Left renal cortex interstitium (tissue), 4 donors: ENCODE measurements at places on chromosomes 16 and 17. TPM values are rescaled to one million over a fixed set of nuclear protein-coding genes. Genes with fewer than 3 reads are reported as not detected.

The MYH1 gene
- polyA plus RNA-seq = 0.03 TPM

GRCh38 chr17:79690466-79690865 lies 40.3 kb upstream of the ENPP7 start:
- no peak for DNase-seq

DNA sequence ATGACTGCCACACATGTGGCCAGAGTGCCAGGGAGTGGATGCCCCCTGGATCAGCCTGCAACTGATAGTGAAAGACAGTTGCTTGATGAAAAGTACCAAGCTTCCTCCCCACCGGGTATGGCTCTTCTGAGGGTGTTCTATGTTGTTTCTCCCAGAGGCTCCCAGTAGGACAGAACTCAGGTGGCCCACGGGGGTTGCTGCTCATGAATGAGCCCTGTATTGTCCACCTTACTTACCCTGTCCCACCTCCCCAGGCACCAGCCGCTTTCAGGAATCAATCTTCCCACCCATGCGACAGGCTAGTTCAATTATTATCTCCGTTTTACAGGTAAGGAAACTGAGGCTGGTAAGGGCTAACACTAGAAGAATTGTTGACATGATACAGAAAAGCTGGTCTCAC lies 34.9 kb upstream of the RGS9 start:
- no peak for DNase-seq

DNA sequence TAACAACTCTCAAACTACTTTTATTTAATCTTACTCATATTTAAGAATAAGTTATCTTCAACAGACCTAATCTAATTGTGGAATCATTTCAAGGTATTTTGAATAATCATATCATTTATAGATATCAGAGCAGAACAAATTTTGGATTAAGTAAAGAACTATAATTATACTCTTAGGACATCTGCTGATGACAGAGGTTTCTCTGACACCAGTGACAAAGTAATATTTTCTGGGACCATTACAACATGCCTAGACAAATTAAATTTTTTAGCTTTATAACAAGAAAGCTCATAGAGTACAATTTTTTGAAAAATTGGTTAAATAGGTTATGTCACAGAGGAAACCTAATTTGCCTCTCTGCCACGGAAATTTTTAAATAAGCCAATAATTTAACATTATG lies 30.5 kb downstream of the C16orf87 start:
- DNase-seq = no peak

The CCL22 gene
- polyA plus RNA-seq = 0.04 TPM

The HOXB1 gene
- polyA plus RNA-seq = 0.53 TPM

The PABPN1L gene
- not detected for polyA plus RNA-seq

- no peak for DNase-seq
Measured at GRCh38 chr17:27218719-27219488, 75.0 kb upstream of the WSB1 start.

The APOBR gene
- 0.65 TPM for polyA plus RNA-seq

DNA sequence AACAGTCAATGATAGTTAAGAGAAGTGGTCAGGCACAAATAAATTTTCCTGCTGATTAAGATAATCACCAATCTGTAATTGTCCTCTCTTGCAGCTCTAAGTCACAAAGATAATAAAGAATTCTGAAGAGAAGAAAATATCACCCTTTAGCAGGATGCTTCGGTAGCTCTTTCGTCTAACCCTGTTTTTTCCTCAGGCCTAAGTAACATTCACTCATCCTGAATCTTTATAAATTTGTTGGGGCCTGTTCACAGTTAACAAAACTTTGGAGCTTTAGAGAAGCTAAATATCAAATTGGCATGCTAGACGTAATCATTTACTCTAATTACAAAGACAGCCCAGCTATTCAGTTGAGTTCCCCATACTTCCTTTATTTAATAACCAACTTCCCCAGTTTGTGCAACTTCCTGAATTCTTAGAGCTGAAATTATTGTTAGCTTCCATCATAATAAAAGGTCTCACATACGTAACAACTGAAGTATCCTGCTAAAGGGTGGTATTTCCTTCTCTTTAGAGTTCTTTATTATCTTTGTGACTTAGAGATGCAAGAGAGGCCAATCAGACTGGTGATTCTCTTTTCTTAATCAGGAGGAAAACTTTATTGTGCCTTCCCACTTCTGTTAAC lies 118.6 kb downstream of the TANGO6 start:
- no peak for DNase-seq

The FNDC8 gene
- polyA plus RNA-seq = 0.22 TPM

The CTRL gene
- polyA plus RNA-seq = 4.5 TPM

- no peak for DNase-seq
Measured at GRCh38 chr17:34999456-34999855, 19.1 kb downstream of the LIG3 start.

- DNase-seq = no peak
Measured at GRCh38 chr16:14309906-14310305, 238.8 kb downstream of the MRTFB start.

GRCh38 chr17:14741491-14741890 lies 440.6 kb downstream of the HS3ST3B1 start:
- DNase-seq = no peak

The TAT gene
- 0.20 TPM for polyA plus RNA-seq

GRCh38 chr16:27460663-27461482 lies 58.9 kb downstream of the IL21R start:
- no peak for DNase-seq

DNA sequence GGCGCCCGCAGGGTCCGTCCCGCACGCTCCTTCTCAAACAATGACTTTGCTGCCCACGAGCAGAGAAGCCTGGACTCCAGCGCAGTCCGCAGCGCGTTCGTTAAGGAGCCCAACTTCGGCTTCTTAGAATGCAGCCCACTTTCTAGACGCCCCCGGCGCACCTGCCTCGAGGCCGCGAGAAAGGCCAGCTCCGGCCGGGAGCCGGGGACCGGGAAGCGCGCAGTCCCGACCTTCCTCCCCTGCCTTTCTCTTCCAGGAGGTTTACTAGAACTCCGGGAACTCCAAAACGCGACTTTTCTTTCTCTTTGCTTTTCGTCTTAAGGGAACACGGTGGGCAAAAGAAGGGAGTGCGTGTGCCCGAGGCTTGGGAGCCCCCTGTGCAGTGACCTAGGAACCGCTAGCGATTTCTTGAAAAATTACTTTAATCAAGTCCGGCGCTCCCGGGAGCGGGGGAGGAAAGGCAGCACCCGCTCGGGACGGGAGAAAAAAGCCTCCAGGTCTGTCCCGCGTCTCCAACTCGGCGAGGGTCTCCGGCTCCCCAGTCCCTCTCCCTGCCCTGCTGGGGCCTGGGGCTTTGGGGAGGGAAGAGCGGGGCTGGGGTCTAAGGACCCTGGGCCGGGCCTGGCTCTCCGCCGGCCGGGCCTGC lies 2.6 kb downstream of the HNF1B start:
- no peak for DNase-seq

The KRT25 gene
- polyA plus RNA-seq = not detected

DNA sequence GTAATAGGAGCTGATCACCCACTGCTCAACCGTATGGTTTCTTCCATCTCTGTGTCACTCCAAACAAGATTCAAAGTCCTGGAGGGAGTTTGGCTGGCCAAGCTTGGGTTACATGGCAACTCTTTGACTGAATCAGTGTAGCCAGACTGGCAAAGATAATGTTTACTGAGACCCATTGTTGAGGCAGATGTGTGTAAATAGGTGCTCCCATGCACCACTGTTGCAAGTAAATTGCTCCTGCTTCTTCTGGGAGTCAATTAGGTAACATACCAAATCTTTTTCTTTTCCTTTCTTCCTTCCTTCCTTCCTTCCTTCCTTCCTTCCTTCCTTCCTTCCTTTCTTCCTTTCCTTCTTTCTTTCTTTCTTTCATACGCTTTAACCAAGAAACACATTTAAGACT lies 86.3 kb upstream of the DHX40 start:
- no peak for DNase-seq

DNA sequence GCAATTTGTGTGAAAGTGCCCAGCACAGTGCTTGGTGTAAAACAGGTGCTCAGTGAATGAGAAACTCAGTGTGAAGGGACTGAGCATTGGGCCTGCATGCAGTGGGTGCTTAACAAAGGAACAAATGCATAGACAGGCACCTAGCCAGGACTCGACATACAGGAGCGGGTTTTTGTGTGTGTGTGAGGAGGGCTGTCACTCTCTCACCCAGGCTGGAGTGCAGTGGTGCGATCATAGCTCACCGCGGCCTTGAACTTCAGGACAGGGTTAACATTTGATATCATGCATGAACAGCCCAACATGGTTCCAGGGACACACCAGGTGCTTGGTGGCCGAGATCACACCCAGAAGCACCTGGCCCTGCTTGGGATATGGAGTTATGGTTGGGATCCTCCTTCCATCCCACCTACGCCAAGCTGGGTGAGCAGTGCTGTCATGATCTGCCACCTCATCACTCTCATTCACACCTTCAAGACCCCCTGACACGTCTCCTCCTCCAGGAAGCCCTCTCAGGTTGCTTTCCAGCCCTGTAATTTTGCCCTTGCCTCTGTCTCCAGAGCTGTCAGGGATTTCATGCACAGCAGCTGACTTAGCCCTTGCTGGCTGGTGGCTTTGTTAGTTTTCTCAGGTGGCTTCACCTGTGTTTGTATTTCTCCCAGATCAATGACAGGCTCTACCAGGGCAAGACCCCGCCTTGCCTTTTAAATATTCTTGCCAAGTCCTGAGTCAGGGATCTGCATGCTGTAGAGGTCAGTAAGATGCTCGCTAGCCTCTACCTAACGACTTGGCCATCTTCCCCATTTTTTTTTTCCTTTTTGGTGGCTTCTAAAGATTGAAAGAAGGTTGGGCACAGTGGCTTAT lies 66.4 kb downstream of the OR1D5 start:
- no peak for DNase-seq

GRCh38 chr16:4213737-4214136 lies 28.1 kb downstream of the SRL start:
- DNase-seq = no peak

The KRTAP4-9 gene
- not detected for polyA plus RNA-seq

- DNase-seq = no peak
Measured at GRCh38 chr17:28466521-28467048, 6.9 kb upstream of the SLC13A2 start.

GRCh38 chr16:67438098-67438791 lies 7.3 kb downstream of the HSD11B2 start:
- no peak for DNase-seq

The BICDL2 gene
- 1.5 TPM for polyA plus RNA-seq

- DNase-seq = no peak
Measured at GRCh38 chr16:9929836-9930235, 252.4 kb downstream of the GRIN2A start.

The HP gene
- 0.25 TPM for polyA plus RNA-seq

GRCh38 chr17:34302636-34303035 lies 16.6 kb upstream of the CCL8 start:
- no peak for DNase-seq

DNA sequence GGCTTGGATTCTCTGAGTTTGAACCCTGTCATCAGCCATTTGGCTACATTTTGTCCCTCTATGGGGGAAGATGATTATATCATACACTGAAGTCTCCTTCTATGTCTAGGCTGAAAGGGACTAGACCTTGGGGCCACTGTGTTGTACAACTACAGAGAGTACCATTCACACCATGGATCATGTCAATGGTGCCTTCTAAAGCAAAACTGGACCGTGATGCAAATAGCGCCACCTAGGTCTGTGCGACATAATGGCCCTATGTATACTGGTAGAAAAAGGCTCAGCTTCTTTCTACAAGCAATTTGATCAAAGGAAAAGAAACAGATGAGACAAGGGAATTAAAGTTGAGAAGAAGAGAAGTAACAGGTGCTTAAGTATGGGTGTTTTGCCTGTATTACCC lies 100.7 kb downstream of the LYRM1 start:
- DNase-seq = no peak

DNA sequence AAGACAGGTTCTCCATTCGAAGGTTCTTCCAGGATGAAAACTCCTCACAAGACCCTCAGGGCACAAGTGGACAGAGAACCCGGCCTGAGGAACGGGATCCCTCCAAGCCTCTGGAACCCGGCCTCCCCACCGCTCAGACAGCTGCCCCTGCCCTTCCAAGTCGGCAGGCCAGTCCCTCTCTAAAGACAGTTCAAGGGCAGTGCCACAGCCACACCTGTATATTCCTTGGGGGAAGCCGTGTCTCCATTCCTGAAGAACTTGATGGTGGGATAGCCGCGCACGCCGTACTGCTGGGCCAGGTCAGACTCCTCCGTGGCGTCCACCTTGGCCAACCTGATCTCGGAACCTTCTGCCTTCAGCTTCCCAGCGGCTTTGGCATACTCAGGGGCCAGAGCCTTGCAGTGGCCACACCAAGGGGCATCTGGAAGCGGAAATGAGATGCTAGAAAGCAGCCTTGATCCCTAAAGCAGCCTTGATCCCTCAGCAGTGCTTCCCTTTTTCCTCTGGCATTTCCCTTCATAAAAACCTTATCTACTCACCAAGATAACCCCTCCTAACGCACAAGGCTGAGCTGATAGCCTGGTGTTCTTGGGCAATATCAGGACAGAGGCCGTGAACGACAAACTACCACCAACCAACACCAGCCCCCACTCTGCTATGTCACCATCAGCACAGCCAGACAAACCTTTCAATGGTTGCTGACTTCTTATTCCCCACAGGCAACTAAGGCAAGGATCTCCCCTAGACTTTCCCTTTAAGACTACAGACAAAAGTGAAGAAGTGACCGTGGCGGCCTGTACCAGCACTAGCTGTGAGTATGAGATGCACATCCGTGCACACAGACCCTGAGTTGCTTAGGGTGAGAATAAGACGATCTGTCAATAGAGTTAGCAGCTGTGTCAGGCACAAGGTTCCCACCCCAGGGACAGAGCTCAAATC lies 1.1 kb downstream of the P4HB start:
- no peak for DNase-seq

DNA sequence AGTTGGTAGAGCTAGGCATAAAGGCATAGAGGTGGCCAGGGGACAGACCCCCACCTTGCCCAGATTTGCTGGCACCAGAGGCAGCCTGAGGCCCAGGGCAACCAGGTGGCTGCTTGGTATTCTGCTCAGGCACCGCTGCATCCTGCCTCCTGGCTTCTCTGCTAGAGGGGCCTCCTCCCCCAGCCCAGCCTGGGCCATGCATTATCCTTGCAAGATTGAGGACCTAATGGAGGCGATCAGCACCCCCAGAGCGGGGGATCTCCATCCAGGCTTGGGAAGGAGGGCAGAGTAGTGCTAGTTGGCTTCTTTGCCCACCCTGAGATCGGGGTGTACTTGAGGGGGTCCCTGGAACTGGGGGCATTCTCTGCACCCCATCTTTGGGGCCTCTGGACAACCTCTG lies 23.8 kb downstream of the CDK5RAP3 start:
- DNase-seq = no peak

DNA sequence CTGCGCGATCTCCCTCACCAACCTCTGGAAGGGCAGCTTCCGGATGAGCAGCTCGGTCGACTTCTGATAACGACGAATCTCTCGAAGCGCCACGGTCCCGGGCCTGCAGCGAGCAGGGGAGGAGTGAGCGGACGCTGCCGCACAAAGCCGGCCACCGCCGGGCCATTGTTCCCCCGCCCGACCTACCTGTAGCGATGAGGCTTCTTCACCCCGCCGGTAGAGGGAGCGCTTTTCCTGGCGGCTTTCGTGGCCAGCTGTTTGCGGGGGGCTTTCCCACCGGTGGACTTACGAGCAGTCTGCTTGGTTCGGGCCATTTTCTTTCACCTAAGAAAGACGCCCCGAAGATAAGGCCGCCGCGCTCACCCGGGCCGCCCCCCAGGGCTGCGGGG lies 5.8 kb upstream of the UNK start:
- DNase-seq = no peak

GRCh38 chr16:87607223-87607622 lies 4.9 kb downstream of the JPH3 start:
- DNase-seq = no peak
